ENCODE measurements at places on chromosomes 2 and 18.
A peak's percentile ranks its signal among the peaks of the same experiment; 100 is the strongest.

GRCh38 chr2:157698430-157698829 lies 69.8 kb upstream of the ACVR1C start:
- H3K4me3 ChIP-seq, result no peak overlapping the region
- H3K4me1 ChIP-seq, result no peaks in the 10 kb centered on the region
- peaks cover 12% of the 10 kb centered on the region for H3K27me3 ChIP-seq
- no peak for DNase-seq
- no peak overlapping the region for H3K27ac ChIP-seq
- no peaks in the 10 kb centered on the region for H3K36me3 ChIP-seq

- peaks cover 5% of the 10 kb centered on the region for H3K4me1 ChIP-seq
- no peak overlapping the region for H3K4me3 ChIP-seq
- no peak for DNase-seq
- no peak overlapping the region for H3K27ac ChIP-seq
- H3K27me3 ChIP-seq, result no peaks in the 10 kb centered on the region
Observed at GRCh38 chr2:43358410-43359201, 132.2 kb upstream of the ZFP36L2 start.

- no peak overlapping the region for H3K27ac ChIP-seq
- H3K4me1 ChIP-seq, result no peaks in the 10 kb centered on the region
- H3K36me3 ChIP-seq, result no peaks in the 10 kb centered on the region
- no peaks in the 10 kb centered on the region for H3K27me3 ChIP-seq
Observed at GRCh38 chr2:178943745-178944144, 106.2 kb downstream of the CCDC141 start.

- no peak for DNase-seq
- H3K36me3 ChIP-seq, result no peaks in the 10 kb centered on the region
- H3K27me3 ChIP-seq, result no peaks in the 10 kb centered on the region
Observed at GRCh38 chr2:191404568-191404991, 159.4 kb downstream of the MYO1B start.

- H3K27ac ChIP-seq, result no peak overlapping the region
- no peak for DNase-seq
- H3K4me3 ChIP-seq, result no peak overlapping the region
- H3K4me1 ChIP-seq, result no peaks in the 10 kb centered on the region
- H3K36me3 ChIP-seq, result peaks cover 2% of the 10 kb centered on the region
Observed at GRCh38 chr2:133768256-133768655, 200.0 kb upstream of the NCKAP5 start.

GRCh38 chr2:151632993-151633565 lies 101.2 kb downstream of the NEB start:
- DNase-seq, result no peak
- no peak overlapping the region for H3K27ac ChIP-seq
- H3K36me3 ChIP-seq, result peaks cover 6% of the 10 kb centered on the region
- H3K27me3 ChIP-seq, result no peaks in the 10 kb centered on the region
- H3K4me3 ChIP-seq, result no peak overlapping the region
- H3K4me1 ChIP-seq, result peaks cover 20% of the 10 kb centered on the region

- H3K4me3 ChIP-seq, result peak overlapping the region; percentile 38
- no peak for DNase-seq
- H3K36me3 ChIP-seq, result peaks cover 11% of the 10 kb centered on the region
- no peaks in the 10 kb centered on the region for H3K27me3 ChIP-seq
Observed at GRCh38 chr2:143729296-143729814, 600.1 kb downstream of the ARHGAP15 start.

GRCh38 chr2:44291281-44292248 lies 16.3 kb downstream of the SLC3A1 start:
- no peaks in the 10 kb centered on the region for H3K36me3 ChIP-seq
- no peak overlapping the region for H3K27ac ChIP-seq
- H3K27me3 ChIP-seq, result peaks cover 17% of the 10 kb centered on the region
- no peak for DNase-seq
- H3K4me3 ChIP-seq, result no peak overlapping the region

DNA sequence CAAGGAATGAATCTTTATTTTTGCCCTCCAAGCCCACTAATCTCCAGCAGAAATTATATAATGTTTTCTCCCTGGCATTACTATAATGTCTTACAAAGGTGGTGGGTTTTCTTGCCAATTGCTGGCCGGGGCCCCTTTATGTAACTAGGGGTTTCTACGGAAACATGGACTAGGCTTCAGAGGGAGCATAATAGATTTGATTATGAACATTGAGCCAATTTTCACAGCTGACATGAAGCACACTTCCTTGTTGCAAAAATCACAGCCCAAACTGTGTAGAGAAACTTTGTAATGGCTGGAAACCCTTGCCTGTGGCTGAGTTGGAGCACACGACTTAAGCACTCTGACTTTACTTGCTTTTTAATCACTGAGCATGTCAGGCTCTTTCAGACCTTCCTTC lies 3.8 kb upstream of the CYRIA start:
- no peak overlapping the region for H3K4me3 ChIP-seq
- no peak overlapping the region for H3K27ac ChIP-seq
- peaks cover 33% of the 10 kb centered on the region for H3K27me3 ChIP-seq
- H3K36me3 ChIP-seq, result peaks cover 7% of the 10 kb centered on the region
- DNase-seq, result no peak
- peaks cover 17% of the 10 kb centered on the region for H3K4me1 ChIP-seq

DNA sequence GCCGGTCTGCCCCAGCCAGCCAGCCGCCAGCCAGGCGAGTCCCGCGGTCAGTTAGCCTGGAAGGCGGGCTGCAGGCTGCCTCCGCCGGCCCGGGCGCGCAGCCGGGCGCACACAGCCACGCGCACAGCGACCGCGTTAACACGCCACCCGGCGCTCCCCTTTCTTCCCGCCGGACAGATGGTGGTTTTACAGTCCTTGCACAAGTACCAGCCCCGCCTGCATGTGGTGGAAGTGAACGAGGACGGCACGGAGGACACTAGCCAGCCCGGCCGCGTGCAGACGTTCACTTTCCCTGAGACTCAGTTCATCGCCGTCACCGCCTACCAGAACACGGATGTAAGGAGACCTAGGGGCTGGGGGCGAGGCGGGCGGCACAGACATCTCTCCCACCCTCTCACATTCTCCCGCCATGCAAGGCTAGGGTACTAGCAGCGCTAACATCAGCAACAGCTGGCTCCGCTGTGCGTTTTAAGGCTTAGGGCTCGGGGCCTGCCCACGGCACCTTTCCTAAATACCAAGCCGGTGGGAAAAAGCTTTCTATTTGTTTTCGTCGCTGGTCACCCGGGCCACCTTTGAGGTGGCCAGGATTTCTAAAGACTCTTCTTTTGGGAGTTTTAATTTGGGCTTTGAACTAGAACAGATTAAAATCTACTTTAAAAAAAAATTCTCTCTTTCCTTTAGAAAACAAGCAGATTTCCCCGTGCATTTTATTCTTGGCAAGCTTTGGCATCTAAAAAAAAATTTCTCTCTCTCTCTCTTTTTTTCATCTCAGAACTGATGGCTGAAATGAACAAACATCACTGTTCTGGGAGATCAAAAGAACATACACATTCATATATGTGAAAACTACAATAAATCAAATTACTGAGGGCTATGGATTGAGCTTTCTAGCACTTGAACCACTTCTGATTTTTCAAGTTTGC lies 2.9 kb downstream of the TBR1 start:
- H3K4me3 ChIP-seq, result peak overlapping the region; percentile 23
- H3K36me3 ChIP-seq, result peaks cover 2% of the 10 kb centered on the region
- DNase-seq, result no peak
- H3K4me1 ChIP-seq, result peaks cover 43% of the 10 kb centered on the region
- H3K27ac ChIP-seq, result no peak overlapping the region

DNA sequence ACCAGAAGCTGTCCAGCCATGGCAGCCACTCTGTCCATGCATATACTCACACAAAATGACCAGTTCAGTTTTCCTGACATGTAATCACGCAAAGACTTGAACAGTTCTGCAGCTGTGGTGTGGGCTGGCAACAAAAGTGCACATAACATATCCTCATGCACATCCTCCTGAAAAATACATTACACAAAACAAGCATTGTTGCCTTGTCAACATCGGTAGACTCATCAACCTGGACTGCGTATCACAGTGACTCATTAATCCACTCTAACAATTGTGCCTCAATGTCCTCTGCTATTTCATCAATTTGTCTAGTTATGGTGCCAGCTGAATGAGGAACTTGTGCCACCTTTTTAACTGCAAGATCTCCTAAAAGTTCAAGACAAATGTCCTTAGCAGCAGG lies 19.5 kb downstream of the RBKS start:
- DNase-seq, result no peak
- H3K27me3 ChIP-seq, result no peaks in the 10 kb centered on the region
- no peak overlapping the region for H3K4me3 ChIP-seq
- no peaks in the 10 kb centered on the region for H3K4me1 ChIP-seq
- no peak overlapping the region for H3K27ac ChIP-seq
- H3K36me3 ChIP-seq, result peaks cover 2% of the 10 kb centered on the region

- no peak for DNase-seq
- no peaks in the 10 kb centered on the region for H3K36me3 ChIP-seq
- H3K27me3 ChIP-seq, result no peaks in the 10 kb centered on the region
- H3K27ac ChIP-seq, result no peak overlapping the region
- no peaks in the 10 kb centered on the region for H3K4me1 ChIP-seq
Observed at GRCh38 chr2:37698931-37699481, 27.6 kb upstream of the CDC42EP3 start.

DNA sequence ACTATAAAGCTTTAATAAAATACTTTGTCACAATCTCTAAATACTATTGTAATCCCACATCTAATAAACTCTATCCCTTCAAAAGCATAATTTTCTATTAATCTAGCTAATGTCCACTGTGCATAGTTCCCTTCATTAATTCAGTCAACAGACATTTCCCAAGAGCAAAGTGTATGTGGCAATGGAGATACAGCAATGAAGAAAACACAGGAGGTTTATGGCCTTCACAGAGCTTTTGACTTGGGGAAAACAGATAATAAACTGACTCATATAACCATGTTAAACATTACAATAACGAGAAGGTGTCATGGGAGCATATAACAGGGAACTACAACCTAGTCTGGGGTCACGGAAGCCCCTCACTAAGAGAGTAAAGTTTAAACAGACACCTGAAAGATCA lies 86.3 kb downstream of the SPIRE1 start:
- no peak overlapping the region for H3K4me3 ChIP-seq
- H3K27ac ChIP-seq, result no peak overlapping the region
- H3K27me3 ChIP-seq, result no peaks in the 10 kb centered on the region
- no peaks in the 10 kb centered on the region for H3K36me3 ChIP-seq
- no peaks in the 10 kb centered on the region for H3K4me1 ChIP-seq

- H3K27me3 ChIP-seq, result no peaks in the 10 kb centered on the region
- H3K36me3 ChIP-seq, result peaks cover 13% of the 10 kb centered on the region
- H3K4me1 ChIP-seq, result peaks cover 70% of the 10 kb centered on the region
Observed at GRCh38 chr2:97991081-97991856, 4.5 kb downstream of the TMEM131 start.

Data from central memory CD8-positive, alpha-beta T cell (primary cell).